AG09319 (cell line): ENCODE measurements at places on chromosomes 3 and 15.

- DNase-seq = no peak
These were observed 94.1 kb downstream of the ITPR1 start for GRCh38 chr3:4587061-4587837.

DNA sequence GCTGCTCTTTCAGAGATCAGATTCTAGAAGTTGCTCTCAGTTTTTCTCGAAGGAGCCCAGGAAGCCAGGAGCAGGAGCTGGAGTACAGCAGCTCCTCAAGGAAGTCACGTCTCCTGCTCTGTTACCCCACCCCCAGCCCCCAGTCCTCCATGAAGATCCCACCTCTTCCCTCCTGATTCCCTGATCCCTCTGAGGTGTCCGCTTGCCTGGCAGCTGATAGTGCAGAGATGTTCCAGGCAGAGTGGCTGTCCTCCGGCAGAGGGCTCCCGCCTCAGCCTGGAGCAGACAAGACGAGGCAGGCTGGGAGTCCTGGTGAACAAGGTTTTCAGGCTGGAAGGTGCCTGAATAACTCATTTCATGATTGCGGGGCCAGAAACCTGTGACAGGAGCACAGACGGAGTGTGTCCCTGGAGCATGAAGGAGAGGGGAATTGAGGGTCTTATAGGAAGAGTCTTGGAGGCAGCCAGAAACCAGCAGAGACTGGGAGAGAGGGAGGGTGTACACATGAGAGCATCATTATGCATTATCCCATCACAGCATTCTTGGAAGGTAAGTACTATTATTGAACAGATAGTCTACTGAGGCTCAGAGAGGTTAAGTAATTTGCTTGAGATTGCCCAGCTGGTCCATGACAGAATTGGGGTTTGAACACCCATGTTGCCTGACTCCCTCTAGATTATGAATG is 1.2 kb downstream of the HRH1 start:
- peak; percentile 62 for DNase-seq

DNA sequence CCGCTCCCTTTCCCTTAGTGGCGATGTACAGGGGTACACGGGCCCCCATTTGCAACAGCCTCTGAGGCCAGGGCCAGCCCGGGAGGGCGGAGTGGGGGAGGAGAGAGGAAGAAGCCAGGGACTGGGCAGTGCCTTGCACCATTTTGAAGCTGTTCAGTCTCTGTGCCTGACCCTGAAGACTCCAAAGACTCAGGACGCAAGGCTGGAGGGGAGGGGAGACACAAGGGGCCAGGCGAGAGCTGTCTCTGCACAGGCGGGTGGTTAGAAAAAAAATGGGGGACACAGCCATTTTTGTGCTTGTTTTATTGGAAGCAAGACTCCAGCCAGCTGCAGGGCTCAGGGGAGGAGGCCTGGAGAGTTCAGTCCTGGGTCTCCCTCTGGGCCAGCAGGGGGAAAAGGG is 1.6 kb downstream of the RPP25 start:
- no peak for DNase-seq

DNA sequence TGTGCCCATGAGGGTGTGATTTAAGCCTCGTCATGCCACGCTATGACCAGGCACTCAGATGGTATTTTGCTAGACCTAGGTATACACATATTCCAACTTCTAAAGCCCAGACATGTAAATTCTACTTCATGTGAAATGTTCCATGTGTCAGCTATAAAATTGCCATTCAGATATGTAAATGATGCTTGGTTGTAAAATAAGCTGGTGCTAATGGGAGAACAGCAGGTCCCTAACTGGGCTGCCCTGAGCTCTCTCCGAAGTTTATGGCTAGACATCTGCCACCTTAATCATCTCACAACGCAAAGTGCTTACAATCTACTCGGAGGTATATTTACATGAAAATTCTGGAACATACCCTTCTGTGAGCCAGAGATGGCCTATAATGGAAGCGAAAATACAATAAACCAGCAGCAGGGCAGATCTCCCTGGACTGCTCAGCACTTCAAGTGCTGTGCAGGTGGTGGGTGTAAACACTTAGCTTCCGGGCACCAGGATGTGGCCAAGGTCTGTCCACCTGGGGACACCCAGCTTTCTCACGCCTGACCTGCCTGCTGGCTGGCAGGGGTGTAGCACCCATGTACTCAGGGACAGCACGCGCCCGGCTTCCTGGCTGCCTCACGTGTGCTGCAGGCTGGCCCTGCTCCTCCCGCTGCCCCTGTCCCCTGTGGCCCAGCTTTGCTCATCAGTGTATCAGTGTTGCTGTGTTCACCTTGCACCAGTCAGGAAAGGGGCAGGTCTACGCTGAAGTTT is 82.0 kb downstream of the CHDH start:
- no peak for DNase-seq

- DNase-seq = no peak
These were observed 185.9 kb downstream of the SUCLG2 start for GRCh38 chr3:67468511-67468910.

GRCh38 chr3:183375787-183376186 is 52.6 kb downstream of the MCF2L2 start:
- no peak for DNase-seq

DNA sequence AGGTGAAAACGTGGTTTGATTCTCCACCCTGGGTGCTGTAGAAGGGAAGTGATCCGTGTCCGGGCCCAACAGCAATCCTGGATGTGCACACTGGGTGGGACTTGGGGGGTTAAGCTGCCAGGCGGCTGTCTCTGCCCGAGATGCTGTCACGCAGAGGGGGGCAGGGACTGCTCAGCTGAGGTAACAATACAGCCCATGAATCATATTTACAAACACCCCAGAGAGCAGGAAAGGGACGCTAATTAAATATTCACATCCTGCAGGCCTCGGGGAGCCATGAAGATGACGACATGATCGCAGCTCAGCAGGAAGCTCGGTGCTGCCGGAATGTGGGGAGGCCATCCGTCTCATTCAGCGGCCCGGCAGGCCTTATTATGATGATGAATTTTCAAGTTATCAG is 17.9 kb upstream of the CRABP1 start:
- no peak for DNase-seq

- no peak for DNase-seq
These were observed 181.1 kb downstream of the MYRIP start for GRCh38 chr3:39990532-39990931.

GRCh38 chr3:55859305-55859704 is 372.2 kb upstream of the WNT5A start:
- DNase-seq = no peak

DNA sequence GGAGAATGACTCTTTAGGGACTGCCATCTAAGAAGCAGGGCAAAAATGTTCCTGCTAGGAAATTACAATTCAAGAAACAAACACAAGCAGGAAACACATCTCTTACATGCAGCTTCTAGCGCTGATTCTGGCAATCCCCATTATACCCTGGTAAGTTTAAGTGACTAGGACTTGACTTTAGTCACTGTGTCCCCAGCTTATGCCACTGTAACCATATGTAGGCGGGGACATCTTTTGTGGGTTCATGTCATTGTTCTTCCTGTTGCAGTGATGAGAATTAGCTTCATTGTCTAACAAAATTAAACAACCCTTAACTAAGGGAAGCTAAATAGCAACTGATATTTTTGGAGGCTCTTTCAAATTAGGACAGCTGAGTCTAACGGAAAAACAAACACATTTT is 17.9 kb upstream of the FAM81A start:
- DNase-seq = no peak

DNA sequence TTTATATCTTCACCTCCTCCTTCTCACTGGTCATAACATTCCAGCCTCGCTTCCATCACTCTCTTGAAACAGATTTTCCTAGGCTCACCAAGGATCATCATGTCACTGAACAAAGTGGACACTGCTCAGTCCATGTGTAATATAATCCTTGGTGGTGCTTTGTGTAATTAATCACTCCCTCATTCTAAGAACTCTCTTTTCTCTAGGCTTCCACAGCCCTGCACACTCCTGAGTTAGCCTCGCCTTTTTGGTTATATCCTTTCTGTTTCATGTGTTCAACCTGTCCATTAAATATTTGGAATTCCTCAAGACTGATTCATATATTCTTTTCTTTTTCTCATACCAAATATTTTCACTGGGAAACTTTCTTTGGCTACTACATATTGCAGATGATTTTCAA is 440.8 kb downstream of the PYDC2 start:
- DNase-seq = no peak

DNA sequence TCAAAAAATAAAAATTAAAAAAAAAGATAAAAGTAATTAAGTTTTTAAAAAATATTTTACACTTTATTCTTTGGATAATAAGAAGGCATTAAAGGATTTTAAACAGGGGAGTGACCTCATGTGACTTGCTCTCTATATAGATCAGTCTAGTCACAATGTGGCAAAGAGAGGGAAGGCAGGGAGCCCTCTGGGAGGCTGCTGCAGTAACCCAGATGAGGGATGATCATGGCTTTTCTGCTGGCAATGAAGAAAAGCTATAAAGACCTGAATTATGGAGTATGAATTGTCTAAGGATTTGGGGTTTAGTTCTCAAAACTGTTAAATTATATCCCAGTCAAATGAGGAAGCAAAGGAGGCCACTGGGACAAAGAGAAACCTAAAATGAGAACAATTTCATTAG is 58.1 kb downstream of the SUMF1 start:
- no peak for DNase-seq

- no peak for DNase-seq
These were observed 4.7 kb downstream of the SEMA3G start for GRCh38 chr3:52440249-52440551.

GRCh38 chr15:99076555-99077308 is 28.1 kb upstream of the SYNM start:
- DNase-seq = peak; percentile 68

DNA sequence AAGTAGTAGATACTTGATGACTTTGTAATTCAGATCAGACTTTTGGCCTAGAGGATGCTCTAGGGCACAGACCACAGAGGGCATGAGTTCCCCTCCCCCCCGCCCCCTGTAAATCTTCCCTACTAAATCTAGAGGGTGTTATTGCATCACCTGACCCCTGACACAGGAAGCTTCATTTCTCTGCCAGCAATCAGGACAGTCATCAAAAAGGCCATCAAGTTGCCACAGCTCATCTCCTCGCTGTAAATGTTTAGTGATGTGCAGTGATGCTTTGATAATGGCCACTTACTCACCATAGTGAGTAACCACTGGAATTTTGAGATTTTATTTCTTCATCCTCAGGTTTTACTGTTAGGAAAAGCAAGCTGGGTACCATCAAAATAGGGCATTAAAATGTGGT is 289.2 kb upstream of the CHRM5 start:
- no peak for DNase-seq

DNA sequence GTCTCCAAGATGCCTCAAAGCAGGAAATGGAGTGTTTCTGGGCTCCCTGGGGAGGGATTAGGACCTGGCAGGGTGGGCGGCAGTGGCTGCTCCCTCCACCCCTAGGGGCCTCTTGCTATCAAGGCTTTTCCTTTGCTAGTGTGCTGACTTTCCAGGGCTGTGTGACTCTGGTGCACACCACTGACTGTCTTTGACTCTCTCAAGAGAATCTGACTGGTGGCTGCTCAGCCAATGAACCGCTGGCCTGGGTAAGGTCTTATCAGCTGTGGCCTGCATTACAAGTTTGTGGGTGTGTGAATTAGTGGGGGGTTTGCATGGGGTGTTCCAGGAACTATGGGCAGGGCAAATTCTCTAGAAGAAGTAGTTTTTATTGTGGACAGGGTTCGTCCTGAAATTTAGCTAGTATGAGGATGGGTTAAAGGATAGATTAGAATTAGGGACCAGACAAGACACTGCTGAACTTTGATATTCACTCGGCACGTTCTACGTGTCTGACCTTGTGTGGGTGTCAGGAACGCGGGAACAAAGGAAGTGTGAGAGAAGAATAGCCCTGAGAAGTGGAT is 29.5 kb downstream of the SIAH2 start:
- DNase-seq = no peak

DNA sequence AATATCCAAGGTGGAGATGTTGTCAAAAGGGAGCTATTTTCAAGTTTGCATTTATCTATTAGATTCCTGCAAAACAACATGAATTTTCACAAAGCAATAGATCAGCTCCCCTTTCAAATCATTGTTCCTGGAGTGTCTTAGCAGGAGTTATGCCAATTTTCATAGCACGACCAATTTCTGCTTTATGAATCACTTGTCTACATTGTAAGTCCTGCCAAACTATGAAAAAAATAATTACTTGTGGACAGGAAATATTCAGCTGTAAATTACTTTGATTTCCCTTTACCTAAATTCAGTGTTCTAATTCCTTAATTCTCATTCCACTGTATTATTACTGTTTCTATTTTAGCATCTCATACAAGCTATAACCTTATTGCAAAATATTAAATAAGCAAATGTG is 1289.6 kb downstream of the NSUN3 start:
- no peak for DNase-seq

- DNase-seq = no peak
These were observed 6.3 kb upstream of the TLE3 start for GRCh38 chr15:70103880-70104626.

- no peak for DNase-seq
These were observed 13.5 kb upstream of the GRAMD1C start for GRCh38 chr3:113825090-113825489.

DNA sequence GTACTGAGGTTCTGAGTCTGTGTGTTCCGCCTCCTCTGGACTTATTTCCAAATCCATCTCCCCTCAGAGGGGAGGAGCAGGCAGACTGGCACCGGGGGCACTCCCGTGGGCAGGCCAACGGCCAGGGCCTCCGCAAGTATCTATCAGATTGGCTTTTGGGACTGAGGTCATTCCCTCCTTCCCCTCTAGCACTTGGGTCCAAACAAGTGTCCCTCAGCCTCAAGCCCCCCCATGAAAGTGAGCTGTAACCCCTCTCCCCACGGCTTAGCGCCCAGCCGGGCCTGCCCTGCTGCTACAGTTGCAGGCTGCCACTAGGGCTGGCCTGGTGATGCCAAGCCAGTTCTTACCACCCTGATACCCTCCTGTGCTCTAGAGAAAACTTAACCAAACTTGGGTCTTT is 17.4 kb downstream of the ITGA11 start:
- no peak for DNase-seq

DNA sequence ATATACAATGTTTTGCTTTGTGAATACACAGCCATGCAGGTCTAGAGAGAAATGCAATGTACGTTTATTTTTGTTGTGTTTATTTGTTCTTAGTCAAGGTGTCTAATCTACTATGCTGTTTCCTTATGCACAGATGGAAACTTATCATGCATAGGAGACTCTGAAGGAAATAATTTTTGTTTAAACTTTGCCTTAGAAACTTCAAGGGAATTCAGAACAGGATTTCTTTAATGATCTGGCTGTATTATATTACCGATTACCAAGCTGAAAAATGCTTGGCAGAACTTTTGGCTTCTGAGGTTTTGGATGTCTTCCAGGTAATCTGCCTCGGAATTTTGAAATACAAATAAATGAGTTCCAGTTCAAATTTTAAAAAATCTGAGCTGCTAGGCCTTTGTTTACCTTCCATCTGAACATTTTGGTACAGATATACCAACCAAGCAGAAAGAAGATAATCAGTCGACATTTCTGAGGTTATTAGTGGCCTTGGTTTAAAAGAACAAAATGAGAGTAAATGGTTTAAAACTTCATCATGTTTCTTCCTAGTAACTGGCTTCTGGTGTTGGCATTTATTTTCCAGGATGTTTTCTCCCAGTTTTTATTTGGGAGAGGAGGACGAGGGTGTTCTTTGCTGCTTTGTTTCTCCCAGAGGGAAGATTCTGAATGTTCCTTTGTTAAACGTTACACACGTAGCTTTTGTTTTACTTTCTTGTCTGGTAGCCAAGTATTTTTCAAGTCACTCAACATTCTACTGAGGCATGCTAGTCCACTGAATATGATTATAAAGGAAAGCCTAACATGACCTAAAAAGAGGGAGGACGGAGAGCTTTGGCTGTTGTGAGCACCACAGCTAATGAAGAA is 421.8 kb upstream of the TBL1XR1 start:
- peak; percentile 93 for DNase-seq

GRCh38 chr3:67362686-67363085 is 291.7 kb downstream of the SUCLG2 start:
- DNase-seq = no peak

GRCh38 chr3:15265655-15266509 is 59.8 kb downstream of the CAPN7 start:
- no peak for DNase-seq
